NCI-H2171 (cell line): ENCODE measurements at places on chromosomes 12 and 14.
A peak's percentile ranks its signal among the peaks of the same experiment; 100 is the strongest.

GRCh38 chr12:68844788-68845695 is 37.1 kb downstream of the MDM2 start:
- DNase-seq: no peak

GRCh38 chr12:71546322-71546861 is 106.8 kb downstream of the LGR5 start:
- DNase-seq: no peak

GRCh38 chr14:21802441-21802840 is 128.8 kb upstream of the OR4E1 start:
- DNase-seq: no peak

- peak; percentile 14 for DNase-seq
Observed at GRCh38 chr12:40405419-40405818, 180.6 kb downstream of the LRRK2 start.

DNA sequence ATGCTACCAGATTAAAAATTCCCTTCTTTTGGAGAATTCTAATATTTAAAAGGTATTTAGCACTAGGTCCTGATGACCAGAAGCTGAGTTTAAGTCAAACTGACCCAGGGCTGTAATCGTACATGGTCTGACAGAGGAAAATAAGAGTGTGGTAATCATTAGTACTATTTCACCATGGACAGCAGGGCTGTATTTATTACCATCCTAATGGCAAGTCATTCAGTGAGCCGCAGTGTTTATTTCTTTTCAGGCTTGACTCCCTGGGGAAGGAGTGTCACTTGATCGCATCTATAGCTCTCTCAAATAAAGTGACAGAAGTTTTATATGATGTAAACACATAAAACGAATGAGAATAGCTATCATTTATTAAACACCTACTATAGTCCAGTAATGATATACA is 261.8 kb downstream of the BTG1 start:
- DNase-seq: peak; percentile 67

DNA sequence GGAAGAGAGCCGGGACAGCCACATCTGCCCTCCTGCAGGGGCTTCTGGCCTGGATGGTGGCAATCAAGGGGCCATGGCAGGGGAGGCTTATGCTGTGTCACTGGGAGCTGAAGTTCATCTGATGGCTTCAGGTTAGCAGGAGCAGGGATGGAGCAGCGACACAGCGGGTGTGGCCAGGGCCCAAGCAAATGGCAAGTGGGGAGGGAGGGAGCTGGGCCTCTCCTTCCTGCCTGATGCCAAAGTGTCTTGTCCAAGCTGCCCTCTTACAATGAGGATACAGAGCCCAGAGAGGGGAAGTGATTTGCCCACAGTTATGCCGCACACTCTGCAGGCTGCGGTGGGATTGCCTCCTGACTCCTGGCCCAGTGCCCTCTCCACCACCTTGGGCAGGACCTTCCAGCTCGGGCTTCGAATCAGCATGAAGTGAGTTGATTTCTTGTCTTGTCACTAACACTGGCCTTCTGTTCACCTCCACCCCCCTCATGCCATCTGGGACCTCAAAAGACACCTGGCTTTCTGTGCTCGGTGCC is 51.3 kb downstream of the IQSEC3 start:
- peak; percentile 82 for DNase-seq

- peak; percentile 89 for DNase-seq
Observed at GRCh38 chr12:1827826-1828805, 7.8 kb downstream of the LRTM2 start.

- no peak for DNase-seq
Observed at GRCh38 chr12:56991319-56992246, 14.8 kb downstream of the ZBTB39 start.

- peak; percentile 74 for DNase-seq
Observed at GRCh38 chr12:108374596-108375320, 35.6 kb upstream of the CMKLR1 start.

- peak; percentile 36 for DNase-seq
Observed at GRCh38 chr12:49706351-49707127, 666 bp downstream of the FMNL3 start.
